ENCODE measurements at places on chromosomes 11 and 22.

DNA sequence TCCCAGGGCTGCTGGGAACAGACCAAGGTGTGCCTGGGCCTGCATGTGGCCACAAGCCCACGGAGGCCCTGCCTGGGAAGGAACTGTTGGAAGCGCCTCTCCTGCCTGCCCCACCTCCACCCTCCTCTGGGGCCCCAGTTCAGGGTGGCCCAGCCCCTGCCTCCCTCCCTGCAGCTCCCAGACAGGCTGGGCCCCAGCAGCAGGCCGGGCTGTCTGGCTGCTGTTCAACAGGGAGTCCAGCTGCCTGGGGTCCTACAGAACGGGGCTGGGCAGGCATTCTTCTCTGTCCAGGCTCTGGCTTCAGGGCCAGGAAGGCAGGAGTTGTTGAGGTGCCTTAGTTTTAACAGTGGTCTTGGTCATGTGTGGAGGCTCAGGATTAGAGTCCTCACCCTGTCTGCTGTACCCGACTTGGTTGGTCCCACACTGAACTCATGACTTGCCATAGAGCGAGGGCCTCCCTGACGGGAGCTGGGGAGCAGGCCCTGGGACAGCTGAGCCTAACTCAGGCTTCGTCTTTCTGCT, 11.8 kb downstream of the PRDM11 start:
- DNase-seq, result no peak

DNA sequence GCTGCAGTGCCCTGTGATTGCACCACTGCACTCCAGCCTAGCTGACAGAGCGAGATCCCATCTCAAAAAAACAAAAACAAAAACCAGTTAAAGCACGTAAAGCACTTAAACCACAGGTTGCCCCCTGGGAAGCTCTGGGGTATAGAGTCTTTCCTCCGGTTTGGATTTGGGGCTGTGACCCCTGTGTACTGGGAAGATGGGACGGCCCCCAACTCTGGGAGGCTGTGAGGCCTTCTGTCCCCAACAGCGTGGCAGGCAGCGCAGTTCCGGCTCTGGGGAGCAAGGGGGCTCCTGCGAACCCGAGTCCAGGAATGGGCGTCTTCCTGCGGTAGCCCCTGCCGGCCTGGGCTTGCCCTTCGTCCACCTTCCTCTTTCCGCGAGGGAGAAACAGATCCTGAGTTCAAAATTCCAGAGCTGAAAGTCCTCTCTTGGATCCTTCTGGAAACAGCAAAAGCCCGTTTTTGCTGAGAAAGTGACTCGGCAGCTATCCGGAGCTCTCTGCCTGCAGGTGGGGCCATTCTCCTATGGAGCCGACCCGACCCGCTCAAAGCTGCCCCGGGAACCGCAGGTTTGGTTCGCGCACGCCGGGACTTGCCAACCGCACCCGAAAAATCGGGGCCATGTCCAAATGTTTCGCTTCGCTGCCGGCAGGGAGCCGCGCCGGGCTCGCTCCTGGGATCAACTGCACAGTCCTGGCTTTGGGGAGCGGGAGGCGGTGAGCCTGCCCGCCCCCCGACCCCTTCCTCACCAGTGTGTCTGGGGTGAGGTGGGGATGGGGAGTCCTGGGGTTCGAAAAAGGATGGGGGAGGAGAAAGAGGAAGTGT, 36.3 kb upstream of the POLA2 start:
- peak; percentile 22 for DNase-seq

DNA sequence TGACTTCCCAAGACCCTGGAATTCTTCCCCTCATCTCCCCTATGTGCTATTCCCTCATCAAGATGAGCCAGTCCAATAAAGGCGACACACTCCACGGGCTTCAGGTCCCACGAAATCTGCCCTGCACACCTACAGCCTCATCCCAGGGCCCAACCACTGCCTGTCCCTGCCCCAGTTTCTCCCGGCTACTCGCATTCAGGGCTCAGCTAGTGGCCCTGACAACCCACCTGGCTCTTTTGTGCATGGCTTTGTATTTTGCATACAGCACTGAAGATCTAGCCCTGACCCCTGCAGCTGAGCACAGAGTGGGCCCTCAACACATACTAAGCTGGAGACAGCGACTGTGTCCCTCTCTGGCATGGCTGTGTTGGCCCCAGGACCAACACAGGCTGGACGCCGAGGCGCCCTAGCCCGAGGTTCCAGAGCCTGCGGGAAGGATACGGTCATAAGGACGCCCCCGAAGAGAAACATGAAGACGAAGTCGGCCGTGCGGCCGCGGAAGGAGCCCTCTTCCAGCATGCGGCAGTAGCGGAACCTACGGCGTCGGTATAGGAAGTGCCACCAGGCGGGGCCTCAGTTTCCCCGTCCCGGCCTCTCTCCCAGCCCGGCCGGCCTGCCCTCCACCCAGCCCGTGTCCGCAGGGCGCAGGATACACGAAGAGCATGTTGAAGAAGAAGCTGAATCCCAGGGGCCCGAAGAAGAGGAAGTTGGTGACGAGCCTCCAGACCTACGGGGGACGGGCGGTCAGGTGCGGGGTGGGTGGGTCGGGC, 710 bp downstream of the DERL3 start:
- DNase-seq, result no peak

DNA sequence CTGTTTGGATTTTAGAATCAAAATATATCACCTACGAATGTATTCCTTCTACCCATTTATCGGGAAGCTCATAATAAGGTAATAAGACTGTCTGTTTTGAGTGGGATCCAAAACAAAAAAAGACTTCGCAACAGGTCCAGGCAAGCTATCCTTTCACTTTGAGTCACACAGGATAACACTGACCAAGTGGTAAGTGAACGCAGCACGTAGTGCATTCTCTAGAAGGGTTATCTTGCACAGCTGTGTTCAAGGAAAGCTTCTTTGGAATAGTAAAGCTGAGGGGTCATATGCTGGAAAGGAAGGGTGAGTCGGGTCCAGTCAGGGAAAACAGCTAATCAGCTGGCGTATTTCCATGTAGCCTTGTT, 22.3 kb upstream of the NRGN start:
- DNase-seq, result no peak

- no peak for DNase-seq
Measured at GRCh38 chr22:47042861-47043496, 280.5 kb downstream of the TBC1D22A start.

DNA sequence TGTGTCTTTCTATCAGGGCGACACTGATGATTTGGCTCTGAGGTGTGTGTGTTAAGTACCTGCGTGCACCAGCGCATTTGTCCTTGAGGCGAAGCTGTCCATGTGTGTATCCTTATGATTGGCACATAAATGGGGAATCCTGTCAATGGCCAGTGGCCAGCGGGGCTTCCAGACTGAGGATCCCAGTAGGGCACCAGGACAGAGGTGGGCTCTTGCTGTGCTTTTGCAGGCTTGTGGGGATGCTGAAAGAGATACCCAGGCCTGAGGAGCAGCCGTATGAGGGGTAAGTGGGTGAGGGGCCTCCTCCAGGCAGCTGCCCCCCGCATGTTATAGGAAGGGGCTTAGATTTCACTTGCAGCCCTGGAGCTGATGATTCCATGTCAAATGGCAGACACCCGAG, 156.8 kb downstream of the ST3GAL4 start:
- no peak for DNase-seq

DNA sequence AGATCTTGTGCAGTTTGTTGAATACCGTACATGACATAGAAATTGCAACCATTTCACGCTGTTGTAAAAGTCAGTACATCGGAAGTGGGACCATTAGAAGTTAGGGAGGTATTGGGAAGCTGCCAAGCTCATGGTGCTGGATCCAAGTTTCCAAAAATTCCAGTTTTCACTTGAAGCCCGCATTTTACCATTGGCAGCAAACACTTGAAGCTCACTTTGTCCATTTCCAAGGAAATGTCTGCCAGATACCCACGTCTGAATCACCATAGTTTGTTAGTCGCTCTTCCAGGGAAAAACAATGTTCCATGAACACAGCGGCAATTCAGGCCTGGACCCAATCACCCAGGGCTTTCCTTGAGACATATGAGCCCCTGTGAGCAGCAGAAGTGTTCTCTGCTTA, 22.6 kb upstream of the PARVB start:
- DNase-seq, result no peak

GRCh38 chr11:116891746-116892145, 54.3 kb upstream of the APOA1 start:
- no peak for DNase-seq

- DNase-seq, result no peak
Measured at GRCh38 chr11:29124470-29124869, 892.4 kb downstream of the KCNA4 start.

- no peak for DNase-seq
Measured at GRCh38 chr11:129427376-129427775, 51.7 kb downstream of the BARX2 start.

DNA sequence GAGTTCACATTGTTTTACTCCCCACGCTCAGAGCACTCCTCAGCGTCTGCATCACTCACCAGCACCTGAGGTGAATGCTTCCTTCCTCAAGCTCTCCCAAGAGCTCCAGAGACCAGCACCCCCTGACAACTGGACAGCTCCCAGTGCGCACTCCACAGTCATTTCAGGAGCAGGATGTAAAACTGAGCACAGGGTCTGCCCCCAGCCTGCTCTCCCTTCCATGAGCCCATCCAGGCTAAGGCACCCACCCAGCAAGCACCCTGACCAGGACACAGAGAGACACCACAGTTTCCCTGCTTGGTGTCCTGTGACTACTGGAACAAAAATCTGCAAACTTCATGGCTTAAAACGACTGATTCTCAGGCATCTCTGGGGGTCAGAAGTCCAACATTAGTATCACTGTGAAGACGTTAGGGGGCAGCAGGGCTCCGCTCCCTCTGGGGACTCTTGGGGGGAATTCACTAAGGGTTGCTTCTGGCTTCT, 3.3 kb downstream of the SCGB1D2 start:
- DNase-seq, result no peak

DNA sequence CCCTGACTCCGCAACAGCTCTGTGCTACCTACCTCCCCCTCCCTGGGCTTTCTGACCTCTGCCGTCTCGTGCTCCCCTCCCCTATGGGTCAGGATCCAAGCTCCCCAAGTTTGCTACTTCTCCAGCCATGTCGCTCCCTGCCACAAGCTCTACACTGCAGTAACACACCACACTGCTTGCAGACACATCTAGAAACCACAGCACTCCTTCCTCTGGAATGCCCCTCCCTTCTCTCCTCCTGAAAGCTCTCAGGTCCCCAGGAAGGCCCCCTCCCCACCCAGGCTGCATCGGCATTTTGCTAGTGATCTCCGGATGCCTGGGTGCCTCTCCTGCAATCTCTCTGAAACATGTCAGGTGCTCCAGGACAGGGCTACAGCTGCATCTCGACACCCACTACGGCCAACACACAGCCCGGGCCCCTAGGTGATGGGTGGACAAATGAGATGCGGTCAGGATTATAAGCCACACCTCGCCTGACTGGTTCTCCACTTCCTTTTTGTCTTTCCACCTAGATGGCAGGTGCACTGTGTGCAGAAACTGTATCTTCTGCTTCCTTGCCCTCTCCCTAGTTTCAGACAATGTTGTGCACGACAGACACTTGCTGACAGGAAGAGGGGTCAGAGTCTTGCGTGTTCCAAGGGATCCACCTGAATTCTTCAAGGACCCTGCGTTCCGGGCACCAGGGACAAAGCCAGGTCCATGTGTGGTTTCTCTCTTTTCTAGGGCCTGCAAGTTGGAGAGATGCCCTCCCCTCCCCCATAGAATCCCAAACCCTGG, 22.9 kb downstream of the RPUSD4 start:
- no peak for DNase-seq

GRCh38 chr11:10192036-10192435, 102.0 kb downstream of the SBF2 start:
- DNase-seq, result no peak

GRCh38 chr11:120703358-120704152, 192.0 kb downstream of the GRIK4 start:
- no peak for DNase-seq
